ENCODE measurements at places on chromosomes 5 and 9.

DNA sequence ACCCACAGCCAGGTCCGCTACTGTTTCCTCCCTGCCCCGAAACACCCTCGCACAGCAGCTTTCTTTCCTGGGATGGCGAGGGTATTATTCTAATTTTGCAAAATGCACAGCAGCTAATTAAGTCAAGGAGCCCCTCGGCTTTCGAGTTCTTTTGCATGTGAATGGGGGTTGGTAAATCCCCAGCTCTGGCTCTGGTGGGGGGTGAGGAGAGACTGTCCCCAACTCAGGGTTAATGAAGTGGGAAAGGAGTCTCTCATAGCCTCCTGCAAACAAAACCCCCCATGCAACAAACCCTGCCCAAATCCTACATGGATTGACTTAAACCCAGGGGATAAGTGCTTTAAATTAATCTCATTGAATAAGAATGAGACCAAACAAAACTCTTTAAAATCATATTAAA lies 8.8 kb downstream of the BARHL1 start:
- no peak for DNase-seq

DNA sequence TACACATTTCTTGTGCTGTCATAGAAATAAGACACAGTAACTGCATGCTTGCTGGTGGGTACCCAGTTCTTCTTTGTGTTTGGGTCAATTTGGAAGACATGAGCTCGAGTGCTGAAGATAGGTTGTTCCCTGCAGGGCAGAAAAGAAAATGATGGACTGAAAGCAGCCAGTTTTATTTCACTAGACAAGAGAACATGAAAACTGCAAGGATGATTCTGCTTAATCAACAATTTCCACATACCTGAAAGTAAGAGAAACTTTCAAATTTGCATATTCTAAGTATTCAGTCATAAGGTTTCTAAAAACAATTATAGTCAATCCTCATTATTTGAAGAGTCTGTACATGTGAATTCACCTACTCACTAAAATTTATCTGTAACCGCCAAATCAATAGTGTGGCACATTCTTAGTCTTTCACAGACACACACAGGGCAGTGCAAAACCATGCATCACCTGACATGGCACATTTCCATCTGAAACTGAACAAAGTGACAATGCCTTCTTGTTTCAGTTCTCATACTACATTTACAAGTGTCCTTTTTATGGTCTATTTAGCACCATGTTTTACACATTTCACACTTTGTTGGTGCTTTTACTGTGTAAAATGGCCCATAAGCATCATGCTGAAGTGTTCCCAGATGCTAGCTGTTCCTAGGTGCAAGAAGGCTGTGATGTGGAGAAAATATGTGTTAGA lies 56.9 kb downstream of the HOMER1 start:
- DNase-seq, result no peak

GRCh38 chr5:113792806-113793205 lies 279.3 kb downstream of the YTHDC2 start:
- no peak for DNase-seq

DNA sequence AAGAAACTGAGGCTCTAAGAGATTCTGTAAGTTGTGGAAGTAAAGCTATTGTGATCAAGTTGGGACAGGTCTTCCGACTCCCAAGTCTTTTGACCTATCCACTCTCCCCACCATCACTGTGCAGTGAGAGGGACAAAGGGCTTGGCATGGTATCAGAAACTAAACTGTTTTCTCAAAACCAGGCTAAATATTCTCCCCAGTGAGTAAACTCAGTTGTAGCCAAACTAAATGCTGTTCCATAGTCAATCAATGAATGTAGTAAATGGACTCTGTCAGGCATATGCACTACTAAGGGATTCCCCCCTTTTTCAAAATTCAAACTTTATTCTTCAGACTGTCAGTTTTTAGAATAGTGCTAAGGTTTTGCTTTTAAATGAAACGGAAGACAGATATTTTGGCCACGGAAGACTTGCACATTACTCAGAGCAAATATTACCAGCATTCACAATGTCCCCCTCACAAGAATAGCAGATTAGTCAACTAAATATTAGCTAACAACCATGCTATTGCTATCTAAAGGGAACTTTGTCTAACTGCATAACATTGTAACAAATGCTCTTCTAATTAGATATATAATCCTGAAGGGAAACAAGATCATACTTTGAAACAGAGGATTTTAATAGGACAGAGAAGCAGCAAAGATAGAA lies 7.1 kb downstream of the PRKAA1 start:
- DNase-seq, result no peak

GRCh38 chr5:84370176-84370575 lies 14.5 kb downstream of the EDIL3 start:
- no peak for DNase-seq

All from KG1 (cell line).